ENCODE measurements at places on chromosomes 11 and 22.

GRCh38 chr11:18769802-18770456 is 21.7 kb downstream of the PTPN5 start:
- no peak for DNase-seq

DNA sequence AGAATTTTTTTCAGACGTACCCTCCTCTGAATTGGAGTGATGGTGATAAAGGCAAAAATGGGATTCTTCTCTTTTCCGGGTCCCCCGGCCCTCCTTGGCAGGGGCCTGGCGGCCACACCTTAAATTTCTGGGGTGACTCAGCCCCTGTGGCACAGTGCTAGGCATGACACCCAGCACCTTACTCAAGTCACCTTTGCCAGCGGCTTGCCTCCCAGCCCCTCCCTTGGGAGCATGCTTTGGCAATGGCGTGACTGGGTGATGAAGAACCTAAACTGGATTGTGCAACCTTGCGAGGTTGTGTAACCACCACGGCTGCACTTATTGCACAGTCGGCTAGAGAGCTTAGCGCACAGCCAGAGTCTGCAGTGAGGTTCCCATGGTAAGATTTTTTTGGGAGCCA is 16.2 kb upstream of the LDLRAD3 start:
- DNase-seq: no peak

DNA sequence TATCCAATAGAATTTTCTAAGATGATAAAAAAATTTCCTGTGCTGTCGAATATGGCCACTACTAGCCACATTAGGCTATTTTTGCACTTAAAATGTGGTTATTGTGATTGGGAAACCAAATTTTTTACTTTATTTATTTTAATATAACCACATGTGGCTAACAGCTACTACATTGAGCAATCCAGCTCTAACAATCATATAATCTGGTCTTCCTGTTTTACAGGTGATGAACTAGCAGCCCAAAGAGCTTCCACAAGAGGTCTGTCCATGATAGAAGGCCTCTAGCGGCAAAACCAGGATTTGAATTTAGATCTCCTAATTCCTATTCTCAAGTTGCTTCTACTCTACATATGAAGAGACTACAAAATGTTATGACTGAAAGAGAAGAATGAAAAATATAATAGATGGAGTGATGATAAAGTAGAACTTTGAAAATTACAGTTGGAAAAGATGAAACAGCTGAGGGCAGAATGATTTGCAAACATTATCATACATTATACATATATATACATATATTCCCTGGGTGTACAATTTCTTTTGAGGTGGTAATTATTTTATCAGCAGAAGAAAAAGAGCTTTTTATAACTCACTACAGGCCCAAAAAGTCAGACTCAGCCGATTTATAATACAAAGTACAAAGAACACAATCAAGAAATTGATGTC is 363.5 kb upstream of the PITPNB start:
- DNase-seq: no peak

GRCh38 chr22:49300951-49301397 is 526.7 kb downstream of the BRD1 start:
- no peak for DNase-seq

- DNase-seq: no peak
Measured at GRCh38 chr11:45658292-45658991, 7.0 kb downstream of the CHST1 start.

- no peak for DNase-seq
Measured at GRCh38 chr22:50170453-50171318, at the start of gene PANX2. TSS of gene PANX2 (plus strand) at chr22:50170731. CDS start at chr22:50170731, 0 bp downstream.

DNA sequence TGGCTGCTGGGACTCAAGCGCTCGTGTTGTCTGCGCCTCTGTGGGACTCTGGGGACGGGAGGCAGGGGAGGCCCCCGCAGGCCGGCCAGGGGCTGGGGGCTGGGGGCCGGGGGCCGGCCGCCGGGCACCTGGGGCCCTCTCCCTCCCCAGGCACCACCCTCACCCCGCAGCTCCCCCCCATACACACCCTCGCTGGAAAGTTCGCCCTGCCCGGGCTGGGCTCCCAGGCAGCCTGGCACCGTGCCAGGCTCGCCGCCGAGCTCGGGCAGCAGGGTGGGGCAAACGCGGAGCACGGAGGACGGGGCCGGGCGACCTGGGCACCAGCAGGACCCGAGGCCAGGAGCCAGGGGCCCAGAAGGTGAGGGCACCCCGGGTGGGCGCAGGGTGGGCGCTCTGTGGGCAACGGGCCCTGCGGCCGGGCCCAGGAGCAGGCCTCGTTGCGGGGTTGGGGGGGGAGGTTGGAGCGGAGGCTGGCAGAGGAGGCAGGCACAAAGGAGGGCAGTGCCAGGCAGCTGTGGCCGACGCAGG is 76.7 kb upstream of the WNT7B start:
- no peak for DNase-seq

DNA sequence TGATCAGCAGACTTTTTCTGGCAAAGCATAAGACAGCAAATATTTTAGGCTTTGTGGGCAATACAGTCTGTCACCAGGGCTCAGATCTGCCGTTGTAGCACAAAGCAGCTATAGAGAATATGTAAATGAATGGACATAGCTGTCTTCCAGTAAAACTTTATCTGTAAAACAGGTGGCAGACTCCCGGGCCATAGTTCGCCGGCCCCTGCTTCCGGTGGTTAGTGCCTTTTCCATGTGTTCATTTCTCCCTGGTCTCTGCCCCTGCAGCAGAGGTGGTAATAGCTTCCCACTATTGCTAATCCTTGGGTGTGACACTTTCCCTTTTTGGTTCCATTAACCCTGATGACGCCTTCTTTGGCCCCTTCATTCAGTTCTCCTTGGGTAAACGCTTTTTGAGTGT is 93.7 kb upstream of the LDLRAD3 start:
- no peak for DNase-seq

DNA sequence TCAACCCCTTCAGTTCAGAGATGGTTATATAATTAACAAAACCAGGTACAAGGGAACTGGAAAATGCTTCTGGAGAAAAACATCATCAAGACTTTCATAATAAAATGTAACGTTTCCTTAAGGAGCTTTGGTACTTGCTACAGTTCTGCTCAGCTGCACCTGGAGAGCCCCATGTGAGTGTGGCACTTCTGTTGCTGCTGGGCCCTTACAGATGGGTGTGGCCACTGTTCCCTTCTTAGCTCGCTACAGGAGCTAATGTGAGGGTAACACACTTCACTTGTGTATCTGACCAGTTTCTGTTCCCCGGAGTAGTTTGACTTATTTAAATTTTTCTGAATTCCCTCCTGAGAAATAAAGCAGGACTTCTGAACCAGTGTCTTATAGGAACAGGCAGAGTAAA is 4.0 kb downstream of the POU2AF3 start:
- peak; percentile 99 for DNase-seq

- no peak for DNase-seq
Measured at GRCh38 chr11:78205256-78205655, 16.5 kb downstream of the USP35 start.

DNA sequence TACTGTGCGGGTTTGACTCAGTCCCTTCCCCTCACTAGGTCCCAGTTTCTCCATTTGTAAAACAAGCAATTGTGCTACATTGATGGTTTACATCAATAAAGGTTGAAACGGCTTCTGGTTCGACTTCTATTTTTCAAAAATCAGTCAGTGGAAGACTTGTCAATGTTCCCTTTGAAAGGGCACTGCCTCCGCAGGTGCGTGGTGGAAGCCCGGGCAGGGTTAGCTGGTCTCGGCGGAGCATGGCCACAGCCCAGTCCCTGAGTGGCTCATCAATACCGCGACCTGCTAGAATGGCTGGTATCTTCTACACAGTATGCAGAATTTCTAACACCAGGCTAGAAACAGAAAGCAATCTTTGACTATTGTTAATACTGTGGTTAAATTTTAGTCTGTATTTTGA is 16.1 kb downstream of the MS4A10 start:
- no peak for DNase-seq

DNA sequence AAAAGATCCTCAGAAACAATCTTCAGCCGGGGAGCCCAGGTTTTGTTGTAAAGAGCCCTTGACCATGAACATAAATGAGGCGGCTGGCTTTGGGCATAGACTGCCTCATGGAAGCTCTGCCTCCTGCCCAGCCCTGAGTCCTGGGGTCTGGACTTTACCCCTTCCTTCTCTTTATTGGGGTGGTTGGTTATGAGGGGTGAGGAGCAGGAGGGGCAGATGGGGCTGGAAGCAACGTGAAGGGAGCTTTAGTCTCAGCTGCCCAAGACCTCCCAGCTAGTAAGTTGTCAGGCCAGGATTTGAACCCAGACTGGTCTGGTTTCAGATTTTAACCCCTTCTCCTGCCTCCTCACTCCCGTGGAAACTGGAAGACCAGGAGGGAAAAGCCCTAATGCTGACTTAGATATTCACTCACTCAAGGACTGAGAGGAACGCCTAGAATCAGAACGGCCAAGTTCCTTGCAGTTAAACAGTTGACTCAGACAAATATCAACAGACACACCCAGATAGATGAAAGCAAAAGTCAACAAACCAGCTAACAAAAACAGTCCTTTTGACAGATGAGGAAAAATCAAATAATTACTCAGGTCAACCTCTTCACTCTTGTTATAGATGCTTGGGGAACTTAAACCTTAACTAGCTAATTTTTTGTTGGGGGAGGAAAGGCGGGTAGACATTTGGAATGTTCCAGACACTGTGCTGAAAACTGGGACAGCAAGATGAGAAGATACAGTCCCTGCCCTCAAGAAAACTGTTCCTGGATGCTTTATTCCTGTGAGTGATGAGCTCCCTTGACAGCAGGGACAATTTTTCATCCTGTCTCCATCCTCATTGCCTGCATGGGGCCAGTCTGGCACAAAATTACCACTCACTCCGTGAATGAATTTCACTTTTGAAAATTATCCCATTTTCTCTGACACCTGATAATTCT is 20.8 kb upstream of the ARRB1 start:
- peak; percentile 58 for DNase-seq

DNA sequence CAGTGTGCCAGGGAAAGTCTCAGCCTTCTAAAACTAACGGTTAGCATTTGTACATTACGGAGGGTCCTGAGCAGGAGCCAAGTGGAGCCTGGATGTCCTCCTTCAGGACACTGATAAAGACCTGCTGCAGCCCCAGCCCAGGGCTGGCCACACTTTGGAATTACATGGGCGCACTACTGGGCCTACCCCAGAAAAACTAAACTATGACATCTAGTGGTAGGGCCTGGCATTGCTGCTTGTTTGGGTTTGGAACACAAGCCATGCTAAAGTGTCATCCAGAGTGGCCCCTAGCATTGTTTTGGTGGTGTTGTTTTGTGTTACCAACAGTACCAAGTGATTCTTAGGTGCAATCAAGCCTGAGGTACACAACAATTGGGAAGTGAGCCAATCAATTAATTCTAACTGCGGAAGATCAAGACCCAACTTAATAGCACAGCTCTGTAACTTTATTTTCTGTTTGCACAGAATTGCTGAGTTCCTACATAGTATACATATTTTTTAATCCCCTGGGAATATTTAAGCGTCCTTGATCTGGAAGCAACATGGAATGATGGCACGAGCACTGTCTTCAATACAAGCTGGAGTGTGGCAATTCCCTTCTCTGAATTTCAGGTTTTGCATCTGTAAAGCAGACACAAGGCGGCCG is 340.7 kb downstream of the LARGE1 start:
- no peak for DNase-seq

DNA sequence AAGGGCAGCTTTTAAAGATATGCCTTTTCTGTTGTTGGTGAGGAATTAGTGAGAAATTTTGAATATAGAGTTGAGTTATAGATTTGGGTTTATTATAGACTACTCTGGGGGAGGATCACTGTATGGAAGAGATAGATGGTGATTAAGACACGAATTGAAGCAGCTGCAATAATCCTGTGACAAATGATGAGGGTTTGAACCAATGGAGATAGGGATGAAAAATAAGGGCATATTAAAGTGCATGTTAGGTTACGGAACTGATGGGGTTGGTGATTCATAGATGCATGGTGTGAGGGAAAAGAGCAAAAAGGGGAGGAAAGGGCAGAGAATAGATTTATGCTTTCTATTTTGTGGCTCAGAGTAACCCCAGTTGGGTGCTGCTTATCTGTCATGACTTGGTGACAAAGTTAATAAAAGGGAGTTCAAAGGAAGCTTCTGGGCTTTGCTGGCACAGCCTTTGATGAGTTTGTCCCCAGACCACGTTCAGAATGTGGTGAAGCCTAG is 11.8 kb downstream of the C11orf87 start:
- no peak for DNase-seq

GRCh38 chr11:112522536-112522935 is 261.9 kb upstream of the PLET1 start:
- DNase-seq: no peak

GRCh38 chr22:36425977-36426523 is 38.3 kb upstream of the MYH9 start:
- DNase-seq: no peak

DNA sequence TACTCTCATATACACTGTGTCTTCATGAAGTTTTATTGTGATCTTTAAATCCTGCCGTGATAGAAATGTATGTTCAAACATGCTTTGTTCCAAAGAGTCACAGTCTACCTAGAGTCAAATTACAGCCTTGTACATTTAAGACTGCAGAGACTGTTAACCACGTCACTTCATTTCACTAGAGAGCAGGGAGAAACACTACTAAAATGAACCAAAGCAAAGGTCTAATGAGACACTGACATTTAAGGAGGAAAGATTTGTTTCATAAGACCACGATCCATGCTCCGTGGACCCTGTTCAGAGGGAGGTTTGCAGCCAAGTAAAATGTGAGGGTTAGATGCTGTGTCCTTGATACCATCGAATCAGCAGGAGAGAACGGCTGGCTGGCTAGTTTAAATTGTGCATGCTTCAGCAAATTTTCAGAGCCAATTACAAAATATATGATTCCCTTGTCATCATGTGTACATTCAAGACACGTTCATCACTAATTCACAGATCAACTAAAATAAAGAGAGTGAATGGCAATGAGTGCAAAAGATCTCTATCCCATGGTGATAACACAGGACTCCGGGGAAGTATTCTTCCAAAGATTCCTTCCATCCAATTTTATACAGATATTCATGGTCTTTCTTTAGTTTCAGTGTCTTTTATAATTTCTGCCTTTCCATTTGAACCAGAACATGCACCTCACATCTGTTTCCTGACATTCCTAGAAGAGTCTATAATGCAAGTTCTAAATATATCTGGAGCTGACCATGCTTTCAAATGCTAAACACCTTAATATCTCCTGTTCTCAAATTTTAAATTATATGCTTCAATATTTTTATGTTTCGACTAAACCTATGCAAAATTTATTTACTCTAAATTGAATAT is 960.9 kb upstream of the FAT3 start:
- DNase-seq: no peak

DNA sequence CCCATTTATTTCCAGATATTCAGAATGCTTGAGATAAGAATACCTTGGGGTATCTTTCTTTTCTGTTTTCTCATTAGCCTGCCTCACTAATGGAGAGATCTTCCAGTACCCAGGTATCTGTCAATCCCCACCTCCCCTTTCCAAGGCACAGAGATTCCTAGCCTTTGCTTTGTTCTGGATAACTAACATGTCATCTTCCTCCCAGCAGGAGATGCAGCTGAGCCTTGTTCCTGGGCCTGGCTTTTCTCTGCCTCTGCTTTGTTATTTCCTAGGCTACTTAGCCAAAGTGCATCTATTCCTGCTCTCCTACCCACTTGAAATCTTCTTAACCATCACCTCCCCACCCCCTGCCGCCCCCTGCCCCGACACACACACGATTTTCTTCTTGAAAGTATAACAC is 297.1 kb downstream of the NELL1 start:
- no peak for DNase-seq
